D721Med (cell line): ENCODE measurements at places on chromosomes 2 and 18.

GRCh38 chr2:96085541-96086355 lies 30.6 kb downstream of the ADRA2B start:
- no peak for DNase-seq

GRCh38 chr18:70288851-70289328 lies at the start of gene SOCS6:
Gene SOCS6, plus strand, starts transcription at chr18:70289045. Its CDS starts 35,624 bp downstream, at chr18:70324669.
- peak; percentile 89 for DNase-seq

- no peak for DNase-seq
Measured at GRCh38 chr18:57755473-57756067, 47.5 kb downstream of the ATP8B1 start.

DNA sequence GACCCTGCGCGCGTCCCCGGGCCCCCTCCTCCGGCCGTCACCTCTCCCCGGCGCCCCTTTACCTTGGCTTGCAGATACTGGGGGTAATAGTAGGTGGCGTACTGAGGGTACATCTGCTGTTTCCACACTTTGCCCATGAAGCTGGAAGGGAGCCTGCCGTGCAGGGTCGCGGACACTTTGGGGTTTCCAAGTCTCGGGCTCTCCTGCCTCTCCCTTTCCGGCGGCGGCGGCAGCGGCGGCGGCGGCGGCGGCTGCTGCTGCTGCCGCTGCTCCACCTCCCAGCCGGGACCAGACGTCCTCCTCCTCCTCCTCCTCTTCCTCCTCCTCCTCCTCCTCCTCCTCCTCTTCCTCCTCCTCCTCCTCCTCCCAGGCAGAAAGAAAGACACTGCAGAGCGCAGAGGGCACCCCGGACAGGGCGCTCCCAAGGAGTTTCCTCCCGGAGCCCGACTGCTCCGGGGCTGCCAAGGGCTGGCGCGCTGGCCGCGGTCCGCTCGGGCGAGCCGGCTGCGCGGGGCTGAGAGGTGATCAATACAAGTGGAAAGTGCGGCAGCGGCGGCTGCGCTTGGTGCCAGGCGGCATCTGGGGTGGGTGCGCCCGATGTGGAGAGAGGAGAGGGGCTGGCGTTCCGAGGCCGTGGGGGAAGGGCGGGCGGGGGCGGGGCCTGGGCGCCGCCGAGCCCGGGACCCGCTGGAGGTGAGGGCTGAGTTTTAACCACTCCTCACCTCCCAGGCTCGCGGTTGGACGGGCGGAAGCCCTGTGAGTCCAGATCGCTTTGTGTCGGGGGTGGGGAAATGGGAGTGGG lies at the start of gene RBMS1:
RBMS1 (minus strand) TSS at position 581 of the 802 bp plus-strand sequence; CDS start at position 137, 444 bp downstream.
- DNase-seq: no peak

- no peak for DNase-seq
Measured at GRCh38 chr2:176461098-176461808, 192.0 kb downstream of the MTX2 start.

DNA sequence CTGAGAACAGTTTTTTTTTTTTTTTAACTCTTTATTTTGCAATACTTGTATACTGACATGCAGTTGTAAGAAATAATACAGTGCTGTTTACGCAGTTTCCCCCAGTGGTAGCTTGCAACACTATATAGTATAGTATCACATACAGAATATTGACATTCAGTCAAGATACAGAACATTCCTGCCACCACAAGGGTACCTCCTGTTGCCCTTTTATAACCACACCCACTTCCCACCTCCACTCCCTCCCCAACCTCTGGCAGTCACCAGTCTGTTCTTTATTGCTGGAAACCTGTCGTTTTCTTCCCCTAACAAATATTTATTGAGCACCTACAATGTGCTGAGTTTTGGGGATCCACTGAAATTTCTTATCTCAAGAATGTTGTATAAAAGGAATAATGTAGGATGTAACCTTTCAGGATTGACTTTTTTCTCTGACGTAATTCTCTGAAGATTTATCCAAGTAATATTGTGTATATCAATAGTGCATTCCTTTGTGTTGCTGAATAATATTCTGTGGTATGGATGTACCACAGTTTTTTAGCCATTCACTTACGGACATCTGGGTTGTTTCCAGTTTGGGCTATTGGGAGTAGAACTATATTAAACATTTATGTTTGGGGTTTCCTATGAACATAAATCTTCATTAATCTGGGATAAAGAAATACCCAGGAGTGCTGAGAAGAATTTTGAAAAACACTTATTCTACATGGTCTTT lies 51.4 kb upstream of the EML6 start:
- DNase-seq: no peak

GRCh38 chr2:143334837-143335236 lies 205.6 kb downstream of the ARHGAP15 start:
- DNase-seq: no peak

- DNase-seq: no peak
Measured at GRCh38 chr2:68196120-68196716, 38.5 kb downstream of the PNO1 start.

- no peak for DNase-seq
Measured at GRCh38 chr2:48045613-48046012, 139.3 kb upstream of the FBXO11 start.

GRCh38 chr18:59748628-59749360 lies 51.6 kb upstream of the CCBE1 start:
- no peak for DNase-seq

DNA sequence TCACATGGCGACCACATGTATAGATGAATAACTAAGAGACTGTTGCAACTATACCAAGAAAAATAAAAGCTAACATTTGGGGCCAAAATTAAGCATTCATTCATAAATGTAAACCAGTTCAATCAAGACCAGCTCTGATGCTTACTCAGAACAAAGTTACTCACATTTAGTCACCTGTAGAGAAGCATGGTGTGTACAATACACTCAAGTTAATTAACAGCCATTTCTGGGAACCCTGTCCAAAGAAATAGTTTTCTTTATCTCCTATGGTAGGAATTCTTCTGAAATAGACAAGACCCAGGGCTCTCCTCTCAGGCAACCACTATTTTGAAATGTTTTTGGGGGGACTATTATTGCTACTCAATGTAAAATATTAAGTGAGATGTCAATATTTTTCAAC lies 1.6 kb downstream of the SCN3A start:
- DNase-seq: no peak

DNA sequence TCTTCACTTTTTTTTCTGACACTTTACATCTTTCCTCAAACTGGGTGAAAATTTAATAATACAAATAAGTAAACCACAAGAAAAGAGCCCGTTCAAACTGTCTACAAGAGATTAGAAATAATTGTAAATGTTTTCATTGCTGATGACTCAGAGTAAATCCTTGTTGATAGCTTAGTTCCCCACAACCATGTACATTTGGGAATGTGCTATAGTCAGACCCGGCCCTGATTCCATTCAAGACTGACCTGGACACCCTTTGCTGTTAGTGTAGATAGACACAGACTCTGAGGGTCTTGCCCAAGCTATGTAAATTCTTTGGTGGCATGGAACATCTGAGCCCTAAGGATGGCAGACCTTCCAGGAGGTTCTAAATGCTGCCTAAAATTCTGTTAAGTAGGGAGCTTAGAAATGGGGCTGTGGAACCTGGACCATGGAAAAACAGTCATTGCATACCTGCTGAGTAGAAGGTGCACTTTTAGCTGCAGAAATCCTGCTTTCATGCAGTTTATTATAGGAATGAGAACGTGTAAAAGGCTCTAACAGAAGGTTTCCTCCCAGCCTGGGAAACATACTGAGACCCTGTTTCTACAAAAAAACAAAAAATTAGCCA lies 3.7 kb downstream of the MALT1 start:
- DNase-seq: no peak

DNA sequence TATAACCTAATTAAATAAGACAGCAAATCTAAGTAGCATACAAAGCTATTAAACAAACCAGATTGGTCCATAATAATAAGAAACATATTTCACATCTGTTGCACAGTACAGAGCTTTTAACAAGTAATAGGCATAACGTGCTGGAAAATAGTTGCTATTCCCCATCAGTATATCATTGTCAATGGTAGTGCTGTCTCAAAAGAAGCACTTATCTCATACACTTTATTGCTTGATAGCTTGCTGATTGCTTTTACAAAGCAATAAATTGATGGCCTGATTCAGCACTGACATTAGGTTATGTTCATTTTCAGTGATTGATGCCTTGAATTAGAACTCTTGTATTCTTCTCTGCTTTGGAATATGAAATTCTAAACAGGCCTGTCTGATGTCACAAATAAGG lies 641.7 kb downstream of the CBLN2 start:
- no peak for DNase-seq

DNA sequence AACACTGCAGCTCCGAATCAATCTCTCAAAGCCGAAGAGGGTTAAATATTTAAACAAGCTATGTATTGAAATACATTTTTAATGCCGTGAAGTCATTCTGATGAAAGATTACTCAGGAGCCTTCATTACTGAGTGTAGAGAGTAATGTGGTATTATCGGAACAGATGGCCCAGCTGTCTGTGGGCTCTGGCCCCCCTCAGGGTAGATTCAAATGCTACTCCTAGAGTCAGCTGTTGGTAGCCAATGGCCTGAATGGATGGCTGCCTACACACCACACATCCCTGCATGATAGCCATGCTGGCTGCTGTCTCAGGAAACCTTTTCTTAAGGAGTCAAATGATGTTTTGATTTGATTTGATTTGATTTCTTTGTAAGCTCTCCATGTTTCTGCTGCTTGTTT lies 732.3 kb upstream of the CELF4 start:
- DNase-seq: peak; percentile 52

DNA sequence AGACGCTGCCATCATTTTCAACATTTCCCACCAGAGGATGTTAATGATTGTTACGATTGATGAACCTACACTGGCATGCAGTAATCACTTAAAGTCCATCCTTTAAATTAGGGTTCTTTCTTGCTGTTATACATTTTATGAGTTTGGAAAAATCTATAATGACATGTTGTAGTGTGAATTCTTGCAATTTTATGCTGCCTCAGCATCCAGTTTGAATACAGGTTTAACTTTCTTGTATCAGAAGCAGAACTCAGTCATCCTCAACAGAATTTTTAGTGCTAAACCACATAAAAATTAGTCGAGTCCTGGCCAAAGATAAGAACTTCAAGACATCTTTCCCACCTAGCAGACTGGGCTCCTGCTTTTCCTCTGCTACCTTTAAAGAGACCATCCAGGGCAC lies 303.3 kb downstream of the NUP35 start:
- no peak for DNase-seq

- DNase-seq: no peak
Measured at GRCh38 chr2:119422360-119423107, 9.1 kb upstream of the TMEM37 start.

GRCh38 chr2:120520929-120521912 lies 175.3 kb downstream of the INHBB start:
- DNase-seq: no peak

GRCh38 chr2:1633936-1634587 lies 110.3 kb downstream of the PXDN start:
- DNase-seq: no peak

- DNase-seq: no peak
Measured at GRCh38 chr2:209398463-209398862, 25.4 kb upstream of the MAP2 start.

DNA sequence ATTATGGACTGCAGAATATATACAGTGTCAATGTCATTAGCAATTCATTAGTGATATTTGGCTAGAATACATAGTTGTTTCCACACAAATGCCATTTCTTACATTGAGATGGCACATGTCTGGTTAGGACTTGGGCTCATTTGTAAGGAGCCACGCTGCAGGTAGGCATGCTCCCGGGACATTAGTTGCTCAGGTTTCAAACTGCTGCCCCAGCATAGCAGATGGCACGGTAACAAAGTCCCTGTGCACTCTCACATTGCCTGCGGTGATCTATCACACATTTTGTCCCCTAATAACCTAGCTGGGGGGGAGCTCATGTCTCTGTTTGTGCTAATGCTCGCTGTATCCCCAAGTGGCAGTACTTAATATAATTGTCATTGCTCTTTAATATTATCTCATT lies 185.1 kb downstream of the NEDD4L start:
- DNase-seq: no peak

DNA sequence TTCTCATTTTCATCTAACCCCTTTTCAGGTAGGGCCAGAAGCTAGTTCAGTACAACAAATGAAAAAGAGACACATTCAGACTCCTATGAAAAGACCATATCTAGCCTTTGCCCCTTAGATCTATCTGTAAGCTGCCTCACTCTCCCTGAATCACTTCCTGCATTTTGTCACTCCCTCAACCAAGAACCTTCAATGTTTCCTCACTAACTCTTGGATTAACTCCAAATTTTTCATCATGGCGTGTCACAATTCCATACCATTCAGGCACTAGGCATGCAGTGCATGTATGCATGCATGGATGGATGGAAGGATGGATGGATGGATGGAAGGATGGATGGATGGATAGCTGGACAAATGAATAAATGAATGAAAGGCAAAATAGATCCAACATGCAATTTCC lies 356.9 kb downstream of the TNS1 start:
- DNase-seq: no peak

- no peak for DNase-seq
Measured at GRCh38 chr2:174529916-174530315, 43.1 kb upstream of the GPR155 start.

DNA sequence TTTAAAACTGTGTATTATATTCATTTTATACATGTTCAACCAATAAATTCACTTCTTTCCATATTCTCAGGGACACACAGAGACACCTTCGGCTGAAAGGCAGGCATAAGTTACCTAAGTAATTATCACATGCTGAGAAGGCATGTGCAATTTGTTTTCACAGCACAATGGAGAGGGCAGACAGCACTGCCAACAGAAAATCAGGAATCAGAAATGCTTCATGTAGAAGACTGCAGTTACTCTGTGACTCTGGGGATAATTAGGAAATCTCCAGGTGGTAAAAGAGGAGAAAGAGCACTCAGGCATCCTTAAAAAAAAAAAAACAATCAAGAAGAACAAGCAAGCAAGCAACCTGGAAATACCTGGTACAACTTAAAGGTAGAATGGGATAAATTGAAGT lies 49.3 kb downstream of the DSEL start:
- no peak for DNase-seq

- DNase-seq: no peak
Measured at GRCh38 chr18:2466978-2467377, 104.3 kb downstream of the METTL4 start.

DNA sequence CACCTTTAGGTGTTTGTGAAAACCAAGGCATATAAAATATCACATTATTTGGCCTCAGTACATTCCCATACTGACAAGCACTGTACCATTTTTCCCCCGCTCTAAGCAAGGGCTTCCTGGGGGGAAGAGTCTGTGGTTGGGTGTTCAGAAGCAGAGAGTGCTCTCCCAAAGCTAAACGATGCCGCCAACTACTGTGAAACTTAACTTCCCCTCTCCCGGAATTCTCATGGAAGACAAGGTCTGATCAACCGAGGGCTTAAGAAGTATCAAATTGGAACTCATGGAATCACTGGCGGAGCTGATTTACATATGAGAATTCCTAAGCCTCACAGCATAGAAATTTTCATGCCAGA lies 433 bp upstream of the MFF start:
- DNase-seq: no peak

- no peak for DNase-seq
Measured at GRCh38 chr2:8607606-8608005, 74.2 kb upstream of the ID2 start.

GRCh38 chr2:33081691-33082090 lies 134.9 kb downstream of the LTBP1 start:
- DNase-seq: no peak
